ENCODE measurements at places on chromosomes 4 and X.

DNA sequence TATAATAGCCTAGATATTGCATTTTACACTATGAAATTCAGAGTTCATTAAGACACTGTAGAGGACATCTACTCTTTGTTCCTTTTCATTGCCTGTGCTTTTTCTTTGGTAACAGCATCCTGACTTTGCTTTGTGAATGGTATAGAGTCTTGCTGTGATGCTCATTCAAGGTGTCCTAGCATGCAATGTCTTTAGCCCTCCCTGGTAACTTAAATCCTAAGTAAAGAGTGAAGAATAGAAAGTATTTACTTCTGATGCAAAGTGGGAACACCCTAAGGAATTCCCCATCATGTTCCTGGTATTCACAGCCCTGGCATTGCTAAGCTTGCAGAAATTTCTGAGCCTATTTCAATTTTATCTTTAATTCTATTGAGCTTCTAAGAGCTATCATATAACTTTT is 400.1 kb downstream of the FAT4 start:
- no peak for DNase-seq

- no peak for DNase-seq
Observed at GRCh38 chrX:111086591-111087006, 9.4 kb upstream of the PAK3 start.

DNA sequence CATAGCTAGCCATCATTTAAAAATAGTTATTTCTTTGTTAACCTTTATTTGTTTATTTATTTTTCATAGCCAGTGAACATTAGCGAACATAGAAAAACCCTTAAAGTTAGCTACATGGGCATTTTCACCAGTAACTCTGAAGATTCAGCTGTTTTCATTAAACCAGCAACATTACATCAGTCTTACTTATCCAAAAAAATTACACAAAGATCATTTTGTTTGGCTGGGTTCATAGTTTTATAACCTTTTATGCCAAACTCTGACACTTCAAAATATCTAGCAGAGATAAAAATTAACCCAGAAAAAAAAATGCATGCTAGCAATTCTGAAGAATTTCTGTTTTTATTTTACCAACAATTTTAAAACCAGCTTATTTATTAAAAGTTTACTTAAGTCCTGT is 784.1 kb downstream of the PCDH18 start:
- no peak for DNase-seq

DNA sequence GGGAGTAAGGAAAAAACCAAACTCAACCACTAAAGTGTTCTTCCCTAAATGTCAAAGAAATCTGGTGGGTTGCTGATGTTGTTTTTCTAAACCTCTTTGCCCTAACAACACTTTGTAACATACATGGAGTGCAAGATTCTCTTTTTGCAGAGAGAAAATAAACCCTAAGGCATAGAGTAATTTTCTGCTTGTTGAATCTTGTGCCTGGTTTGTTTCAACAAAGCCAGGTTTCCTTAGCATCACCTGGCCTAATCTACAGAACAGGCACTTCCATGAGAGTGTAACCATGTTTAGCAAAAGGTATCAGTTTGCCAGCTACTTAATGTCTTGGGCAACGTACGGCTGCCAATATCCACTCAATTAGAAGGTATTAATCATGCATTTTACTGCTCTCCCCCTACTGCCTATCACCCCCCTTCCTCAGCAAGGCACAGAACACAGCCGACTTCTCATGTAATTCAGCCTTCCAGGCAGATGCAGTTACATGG is 219.2 kb downstream of the MAML3 start:
- DNase-seq, result no peak

GRCh38 chrX:140933016-140933415 is 69.4 kb upstream of the SPANXB1 start:
- DNase-seq, result no peak

DNA sequence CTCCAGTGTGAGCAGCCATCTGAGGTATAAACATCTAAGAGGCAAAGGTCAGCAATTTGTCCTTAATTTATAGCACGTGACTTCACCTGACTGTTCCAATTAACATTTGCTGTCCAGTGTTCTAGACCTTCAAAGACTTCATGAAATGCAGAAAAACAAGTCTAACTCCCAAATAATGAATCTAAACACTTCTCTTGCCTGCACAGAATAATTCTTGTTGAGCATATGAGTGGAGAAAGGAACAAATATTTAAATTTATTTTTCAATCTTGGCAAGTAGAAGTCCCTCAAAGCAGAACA is 12.0 kb downstream of the RFC1 start:
- no peak for DNase-seq

- no peak for DNase-seq
Observed at GRCh38 chr4:149676076-149676475, 139.6 kb downstream of the IQCM start.

- no peak for DNase-seq
Observed at GRCh38 chr4:132827522-132827921, 321.6 kb upstream of the PCDH10 start.

DNA sequence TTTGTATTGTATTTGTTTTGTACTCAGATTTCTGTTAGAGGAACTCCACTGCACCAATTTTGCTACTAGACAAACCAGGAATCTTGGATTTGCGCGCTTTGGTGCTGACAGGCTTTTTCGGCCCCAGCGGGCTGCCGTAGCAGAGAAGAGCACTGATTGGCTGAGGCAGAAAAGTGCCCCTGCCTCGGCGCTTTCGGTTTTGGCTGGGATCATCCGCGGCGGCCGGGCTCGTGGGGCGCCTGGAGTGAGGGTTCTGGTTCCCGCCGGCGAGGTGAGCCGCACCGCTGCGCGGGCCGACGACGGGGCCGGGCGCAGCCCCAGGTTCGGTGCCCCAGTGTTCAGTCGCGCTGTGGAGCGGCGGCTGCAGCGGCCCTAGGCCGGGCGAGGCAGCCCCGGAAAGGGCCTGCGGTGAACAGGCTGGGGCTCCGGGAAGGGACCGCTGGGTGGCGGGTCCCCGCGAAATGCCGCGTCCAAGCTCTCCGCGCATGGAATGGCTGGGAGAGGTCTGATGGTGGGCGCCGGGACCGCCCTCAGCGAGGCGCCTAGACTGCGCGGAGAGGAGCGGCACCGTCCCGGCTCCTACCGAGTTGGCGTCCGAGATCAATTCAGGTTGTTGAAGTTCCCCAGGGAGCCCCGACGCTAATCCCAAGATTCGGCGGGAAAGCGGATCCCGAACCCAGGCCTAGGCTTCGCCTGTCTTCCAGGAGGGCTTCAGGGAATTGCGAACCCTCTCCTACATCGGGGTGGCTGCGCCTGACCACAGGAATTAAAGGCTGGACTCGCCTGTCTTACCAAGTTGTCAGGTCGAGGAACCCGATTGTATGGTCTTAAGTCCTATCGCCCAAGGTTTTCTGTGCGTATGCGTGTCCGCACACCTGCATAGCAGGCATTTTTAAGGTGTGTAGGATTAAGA is at the start of gene LSM6:
Gene LSM6 (plus strand): TSS at position 178 of the 913 bp plus-strand sequence. CDS start 7,204 bp downstream, outside the sequence.
- DNase-seq, result peak; percentile 71

DNA sequence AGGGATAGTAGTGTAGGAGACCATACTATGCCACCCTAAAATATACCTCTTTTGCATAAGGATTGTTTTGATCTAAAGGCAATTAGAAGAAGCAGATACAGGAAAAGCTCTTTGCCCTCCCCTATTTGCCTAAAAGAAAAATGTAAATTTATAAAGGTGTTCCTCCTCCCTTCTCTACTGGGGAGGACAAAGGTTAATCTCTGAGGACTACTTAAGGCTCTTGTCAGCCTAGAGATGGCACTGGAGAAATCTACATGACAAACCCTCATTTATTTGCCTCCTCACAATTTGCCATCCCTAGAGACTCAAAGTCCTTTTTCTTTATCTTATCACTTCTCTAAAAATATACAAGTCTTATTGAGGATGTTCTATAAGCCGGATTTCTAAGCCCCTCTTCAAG is 1021.8 kb downstream of the STPG2 start:
- no peak for DNase-seq

- DNase-seq, result no peak
Observed at GRCh38 chrX:103376118-103376978, at the start of gene BEX3. Gene BEX3, plus strand, starts transcription at chrX:103376538. Its CDS starts 984 bp downstream, at chrX:103377522.

DNA sequence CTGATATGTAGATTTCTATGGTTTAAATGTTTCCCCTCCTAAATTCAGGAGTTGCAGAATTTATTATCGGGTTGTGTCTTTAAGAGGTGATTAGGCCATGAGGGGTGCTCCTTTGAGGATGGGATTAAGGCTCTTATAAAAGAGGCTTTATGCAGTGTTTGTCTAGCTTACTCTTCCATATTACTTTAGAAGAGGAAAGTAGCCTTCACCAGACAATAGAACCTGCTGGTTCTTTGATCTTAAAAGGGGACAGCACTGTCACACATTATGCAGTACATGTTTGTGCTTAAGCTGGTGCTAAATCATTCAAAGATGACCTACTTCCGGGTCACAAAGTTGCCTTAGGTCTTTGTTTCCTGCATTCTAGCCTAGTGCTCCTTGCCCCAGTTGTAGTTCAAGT is 81.0 kb downstream of the CPXCR1 start:
- no peak for DNase-seq

DNA sequence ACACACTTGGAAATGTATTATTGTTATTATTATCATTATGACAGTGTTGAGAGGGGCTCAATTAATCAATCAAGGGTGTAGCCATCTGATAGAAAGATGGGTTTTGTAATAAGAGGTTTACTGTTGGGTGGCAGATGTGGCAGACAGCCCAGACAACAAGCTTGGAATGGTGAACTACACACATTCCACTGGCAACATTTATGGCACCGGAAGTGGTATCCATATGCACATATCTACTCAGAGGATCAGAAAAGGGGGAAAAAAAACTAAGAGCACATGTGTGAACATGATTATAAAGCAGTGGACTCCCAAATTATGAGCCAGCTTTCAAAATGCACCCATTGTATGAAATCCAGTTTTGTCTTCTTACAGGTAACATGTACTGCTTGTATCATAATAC is 125.9 kb upstream of the ARX start:
- no peak for DNase-seq

GRCh38 chr4:74304095-74304625 is 4.1 kb upstream of the EPGN start:
- no peak for DNase-seq

DNA sequence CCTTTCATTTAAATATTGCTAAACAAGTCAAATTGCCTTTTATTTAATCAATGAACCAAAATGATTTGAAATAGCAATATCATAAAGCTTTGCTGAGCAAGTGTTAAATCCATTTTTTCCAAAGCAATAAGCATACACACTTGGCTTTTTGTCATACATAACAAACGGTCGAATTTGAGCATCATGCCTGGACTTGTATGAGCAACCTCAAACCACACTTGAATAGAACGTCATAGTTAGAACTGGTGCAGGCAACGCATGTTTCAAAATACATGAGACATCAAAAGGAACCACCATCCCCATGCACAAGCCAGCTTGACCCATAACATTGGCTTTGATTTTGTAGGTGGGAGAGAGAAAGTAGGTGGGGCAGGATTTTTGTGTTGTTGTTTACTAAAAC is 812.3 kb upstream of the FRG1 start:
- DNase-seq, result no peak

DNA sequence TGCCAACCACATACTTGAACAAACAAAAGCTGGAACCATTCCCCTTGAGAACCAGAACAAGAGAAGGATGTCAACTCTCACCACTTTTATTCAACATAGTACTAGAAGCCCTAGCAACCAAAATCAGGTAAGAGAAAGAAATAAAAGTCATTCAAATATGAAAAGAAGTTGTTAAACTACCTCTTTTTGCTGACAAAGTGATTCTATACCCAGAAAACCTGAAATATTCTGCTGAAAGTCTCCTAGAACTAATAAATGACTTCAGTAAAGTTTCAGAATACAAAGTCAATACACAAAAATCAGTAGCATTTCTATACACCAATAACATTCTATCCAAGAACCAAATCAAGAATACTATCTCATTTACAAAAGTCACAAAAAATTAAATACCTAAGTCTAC is 187.0 kb downstream of the UGT8 start:
- no peak for DNase-seq

- DNase-seq, result no peak
Observed at GRCh38 chr4:141331534-141332358, 111.1 kb downstream of the ZNF330 start.

- DNase-seq, result no peak
Observed at GRCh38 chr4:80237992-80238391, 28.5 kb upstream of the FGF5 start.

DNA sequence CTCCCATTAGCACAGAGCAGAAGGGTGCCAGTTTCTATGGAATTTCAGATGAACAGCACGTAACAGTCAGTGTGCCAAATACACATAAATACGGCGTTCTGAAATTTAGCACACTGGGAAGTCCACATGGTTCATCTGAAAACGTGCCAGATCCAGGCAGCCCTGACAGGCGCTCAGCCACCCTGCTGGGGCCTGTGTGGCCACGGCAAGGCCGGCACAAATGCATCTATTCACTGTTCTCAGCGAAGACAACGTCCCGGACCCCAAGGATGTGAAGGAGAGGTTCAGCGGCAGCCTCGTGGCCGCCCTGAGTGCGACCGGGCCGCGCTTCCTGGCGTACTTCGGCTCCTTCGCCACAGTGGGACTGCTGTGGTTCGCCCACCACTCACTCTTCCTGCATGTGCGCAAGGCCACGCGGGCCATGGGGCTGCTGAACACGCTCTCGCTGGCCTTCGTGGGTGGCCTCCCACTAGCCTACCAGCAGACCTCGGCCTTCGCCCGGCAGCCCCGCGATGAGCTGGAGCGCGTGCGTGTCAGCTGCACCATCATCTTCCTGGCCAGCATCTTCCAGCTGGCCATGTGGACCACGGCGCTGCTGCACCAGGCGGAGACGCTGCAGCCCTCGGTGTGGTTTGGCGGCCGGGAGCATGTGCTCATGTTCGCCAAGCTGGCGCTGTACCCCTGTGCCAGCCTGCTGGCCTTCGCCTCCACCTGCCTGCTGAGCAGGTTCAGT is 15.6 kb downstream of the DGKQ start:
- no peak for DNase-seq

DNA sequence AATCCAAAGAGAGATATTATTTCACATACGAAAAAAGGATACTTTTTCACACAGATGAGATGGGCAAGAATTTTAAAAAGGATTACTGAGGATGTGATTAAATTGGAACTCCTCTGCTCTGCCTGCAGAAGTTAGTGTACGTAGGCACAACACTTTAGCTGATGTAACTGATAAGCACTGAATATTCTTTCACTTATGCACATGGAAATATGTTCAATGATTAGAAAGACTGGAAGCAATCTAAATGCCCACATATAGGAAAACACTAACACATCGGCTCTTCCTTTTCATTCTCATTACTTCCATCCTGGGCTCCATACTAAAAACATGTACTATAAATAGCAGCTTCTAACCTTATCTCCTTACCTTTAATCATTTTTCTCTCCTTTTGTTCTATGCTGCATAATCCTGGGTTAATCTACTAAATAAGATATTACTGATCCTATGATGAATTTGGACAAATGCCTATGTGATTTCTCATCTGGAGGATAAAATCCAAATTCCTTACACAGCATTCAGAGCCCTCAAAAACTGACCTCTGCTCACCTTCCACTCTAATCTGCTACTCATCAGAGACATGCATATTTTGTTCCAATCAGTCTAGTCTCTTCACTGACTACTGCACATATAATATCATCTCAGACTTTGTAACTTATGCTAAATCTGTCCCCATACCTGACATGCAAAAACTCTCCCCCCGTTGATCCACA is 197.8 kb downstream of the PDGFC start:
- no peak for DNase-seq

- DNase-seq, result no peak
Observed at GRCh38 chr4:164428561-164428960, 325.4 kb upstream of the SMIM31 start.

GRCh38 chrX:31606771-31607170 is 534.9 kb upstream of the FTHL17 start:
- DNase-seq, result no peak

- DNase-seq, result no peak
Observed at GRCh38 chrX:83326539-83326938, 181.6 kb upstream of the POU3F4 start.

- DNase-seq, result no peak
Observed at GRCh38 chr4:144316869-144317268, 176.4 kb upstream of the GYPA start.

Measured in activated CD8-positive, alpha-beta memory T cell treated with anti-CD3 and anti-CD28 coated beads for 48 hours (primary cell).